ENCODE measurements at places on chromosomes 1 and 21. TPM values are rescaled to one million over a fixed set of nuclear protein-coding genes. Genes with fewer than 3 reads are reported as not detected.

DNA sequence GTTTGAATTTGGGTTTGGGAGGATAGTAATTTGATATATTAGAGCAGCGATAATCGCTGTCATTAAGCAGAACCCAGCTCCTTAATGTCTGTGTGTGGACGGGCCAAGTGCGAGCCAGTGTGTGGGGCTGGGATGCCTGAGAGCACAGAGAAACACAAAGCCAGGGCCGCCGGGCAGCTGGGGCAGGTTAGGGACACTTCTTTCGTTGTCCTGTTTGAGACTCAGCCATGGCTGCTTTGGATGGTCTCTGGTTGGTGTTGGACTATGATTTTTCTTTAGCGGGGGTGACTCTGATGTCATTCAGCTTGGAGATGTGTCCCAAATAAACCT is 33.4 kb downstream of the ABCG1 start:
- DNase-seq, result no peak
- H3K36me3 ChIP-seq, result no peaks in the 10 kb centered on the region
- no peak overlapping the region for H3K27ac ChIP-seq
- H3K27me3 ChIP-seq, result peaks cover 2% of the 10 kb centered on the region

GRCh38 chr1:34696230-34696629 is 58.6 kb upstream of the GJB5 start:
- no peak for DNase-seq
- no peaks in the 10 kb centered on the region for H3K4me1 ChIP-seq
- no peaks in the 10 kb centered on the region for H3K27me3 ChIP-seq
- no peak overlapping the region for H3K27ac ChIP-seq
- no peak overlapping the region for H3K4me3 ChIP-seq

DNA sequence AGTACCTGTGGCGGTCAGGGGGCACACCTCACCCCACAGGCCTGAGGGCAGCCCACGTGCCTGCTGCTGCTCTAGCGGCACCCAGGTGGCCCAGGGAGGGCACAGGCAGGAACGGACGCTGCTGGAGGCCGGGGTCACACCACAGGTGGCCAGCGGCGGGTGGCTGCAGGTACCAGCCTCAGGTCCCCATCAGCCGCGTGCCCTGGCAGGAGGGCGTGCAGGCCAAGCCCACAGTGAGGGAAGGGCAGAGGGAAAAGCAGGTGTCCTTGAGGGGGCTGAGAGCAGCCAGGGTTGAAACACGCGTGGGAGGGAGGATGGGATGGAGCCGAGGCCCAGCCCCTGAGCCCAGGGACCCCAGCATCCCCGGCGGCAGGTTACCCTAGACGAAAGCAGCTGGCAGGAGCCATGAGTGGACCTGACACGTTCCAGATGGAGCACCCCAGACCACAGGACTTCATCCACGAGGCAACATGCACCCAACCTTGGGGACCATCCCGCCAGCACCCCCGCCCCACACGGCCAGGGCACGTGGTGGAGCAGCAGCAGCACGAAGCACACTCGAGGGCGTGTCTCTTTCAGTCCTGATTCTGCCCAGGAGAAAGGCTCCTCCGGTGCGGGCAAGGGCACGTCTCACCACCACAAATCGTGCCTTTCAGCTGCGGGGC is 3.7 kb downstream of the SLC19A1 start:
- H3K27me3 ChIP-seq, result no peaks in the 10 kb centered on the region
- H3K4me3 ChIP-seq, result no peak overlapping the region
- peak; percentile 78 for DNase-seq
- no peaks in the 10 kb centered on the region for H3K36me3 ChIP-seq
- H3K27ac ChIP-seq, result no peak overlapping the region

DNA sequence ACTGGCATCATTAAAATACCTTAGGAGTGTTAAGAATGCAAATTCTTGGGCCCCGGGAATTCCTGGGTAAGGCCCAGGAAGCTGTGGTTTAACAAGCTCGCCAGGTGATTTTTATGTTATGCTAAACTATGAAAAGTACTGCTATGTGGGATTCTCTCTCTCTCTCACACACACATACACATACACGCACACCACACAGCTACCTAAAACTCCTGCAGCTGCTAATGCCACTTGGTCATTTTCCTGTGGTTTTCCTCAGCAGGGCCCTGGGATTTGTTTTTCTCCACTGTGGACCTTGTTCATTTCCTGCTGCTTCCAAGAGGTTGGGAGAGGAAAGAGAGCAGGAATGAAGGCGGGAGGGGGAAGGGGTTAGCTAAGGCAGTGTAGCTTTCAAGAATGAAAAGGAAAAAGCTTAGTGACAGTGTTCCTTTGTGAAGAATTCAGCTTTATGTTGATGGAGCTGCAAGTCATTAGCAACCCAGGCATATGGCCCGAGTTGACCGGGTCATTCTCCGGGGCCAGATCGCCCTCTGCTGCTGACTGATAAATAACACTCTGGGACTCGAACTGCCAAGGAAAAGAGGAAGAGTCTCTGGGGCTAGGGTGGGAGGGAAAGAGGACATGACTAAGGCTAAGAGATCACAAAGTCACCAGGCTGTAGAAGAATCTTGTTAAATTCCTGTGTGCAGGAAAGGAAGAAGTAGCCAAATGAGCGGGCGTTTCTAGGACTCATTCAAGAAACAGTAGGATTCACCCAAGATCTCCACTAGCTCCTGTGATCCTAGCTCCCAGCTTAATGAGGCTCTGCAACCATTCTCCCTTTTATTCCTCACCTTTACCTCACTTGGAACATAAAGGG is 30.5 kb upstream of the LRIG2 start:
- peaks cover 18% of the 10 kb centered on the region for H3K4me1 ChIP-seq
- no peaks in the 10 kb centered on the region for H3K27me3 ChIP-seq
- peak overlapping the region; percentile 52 for H3K27ac ChIP-seq
- DNase-seq, result peak; percentile 94
- H3K4me3 ChIP-seq, result peak overlapping the region; percentile 12
- H3K36me3 ChIP-seq, result no peaks in the 10 kb centered on the region

The ZNF683 gene
- total RNA-seq, result not detected

The RALGPS2 gene
- total RNA-seq, result 40.2 TPM

All from osteoblast (primary cell).